ENCODE measurements at places on chromosomes 4 and X.
A peak's percentile ranks its signal among the peaks of the same experiment; 100 is the strongest.

- no peak for DNase-seq
Observed at GRCh38 chrX:370244-370962, 16.3 kb downstream of the PPP2R3B start.

GRCh38 chr4:6453688-6453990, 18.8 kb downstream of the PPP2R2C start:
- no peak for DNase-seq

GRCh38 chr4:38674258-38675144, 10.5 kb downstream of the KLF3 start:
- peak; percentile 12 for DNase-seq

- peak; percentile 47 for DNase-seq
Observed at GRCh38 chr4:8351931-8352367, 82.4 kb downstream of the HTRA3 start.

DNA sequence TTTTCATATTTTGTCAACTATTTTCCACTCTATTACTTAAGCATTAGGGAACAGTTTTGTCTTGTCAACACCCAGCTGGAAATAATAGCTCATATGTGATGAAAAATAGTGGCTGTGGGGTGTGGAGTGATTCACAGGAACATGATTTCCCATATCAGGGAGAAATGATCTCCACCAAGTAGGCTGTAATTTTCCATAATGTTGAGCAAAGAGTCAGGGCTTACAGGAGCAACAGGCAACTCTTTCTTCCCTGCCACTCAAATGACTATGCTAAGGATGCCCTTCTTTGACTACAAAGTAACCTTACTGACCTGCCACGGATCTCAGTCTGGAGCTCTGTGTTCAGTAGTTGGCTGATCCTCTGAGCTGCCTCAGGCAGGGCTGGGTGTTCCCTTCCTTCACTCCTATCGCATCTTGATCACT, 90.0 kb upstream of the GATB start:
- peak; percentile 58 for DNase-seq

GRCh38 chrX:110025395-110025794, 22.5 kb downstream of the TMEM164 start:
- DNase-seq: no peak

DNA sequence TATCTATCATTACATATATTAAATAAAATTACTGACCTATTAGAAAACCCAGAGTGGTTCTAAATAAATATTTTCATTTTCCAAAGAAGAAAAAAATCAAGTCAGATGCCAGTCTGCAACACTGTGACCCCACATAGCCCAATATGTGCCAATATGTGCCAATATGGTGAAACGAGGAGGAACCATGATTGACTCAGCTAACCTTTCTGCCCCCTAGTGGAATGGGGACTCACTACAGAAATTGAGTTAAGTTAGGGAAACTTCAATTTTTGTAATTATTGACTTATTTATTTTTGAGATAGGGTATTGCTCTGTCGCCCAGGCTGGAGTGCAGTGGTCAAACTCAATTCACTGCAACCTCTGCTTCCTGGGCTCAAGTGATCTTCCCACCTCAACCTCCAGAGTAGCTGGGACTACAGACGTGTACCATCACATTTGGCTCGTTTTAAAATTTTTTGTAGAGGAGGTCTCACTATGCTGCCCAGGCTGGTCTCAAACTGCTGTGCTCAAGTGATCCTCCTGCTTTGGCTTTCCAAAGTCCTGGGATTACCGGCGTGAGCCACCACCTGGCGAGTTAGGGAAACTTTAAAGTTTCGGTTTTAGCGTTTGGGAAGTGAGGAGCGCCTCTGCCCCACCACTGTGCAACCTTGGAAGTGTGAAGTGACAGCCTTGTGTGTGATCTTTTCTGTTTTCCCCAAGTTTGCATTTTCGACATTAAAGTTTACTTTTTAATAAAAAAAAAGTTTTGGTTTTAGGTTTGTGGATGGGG, 116.8 kb upstream of the SHISA3 start:
- peak; percentile 51 for DNase-seq

DNA sequence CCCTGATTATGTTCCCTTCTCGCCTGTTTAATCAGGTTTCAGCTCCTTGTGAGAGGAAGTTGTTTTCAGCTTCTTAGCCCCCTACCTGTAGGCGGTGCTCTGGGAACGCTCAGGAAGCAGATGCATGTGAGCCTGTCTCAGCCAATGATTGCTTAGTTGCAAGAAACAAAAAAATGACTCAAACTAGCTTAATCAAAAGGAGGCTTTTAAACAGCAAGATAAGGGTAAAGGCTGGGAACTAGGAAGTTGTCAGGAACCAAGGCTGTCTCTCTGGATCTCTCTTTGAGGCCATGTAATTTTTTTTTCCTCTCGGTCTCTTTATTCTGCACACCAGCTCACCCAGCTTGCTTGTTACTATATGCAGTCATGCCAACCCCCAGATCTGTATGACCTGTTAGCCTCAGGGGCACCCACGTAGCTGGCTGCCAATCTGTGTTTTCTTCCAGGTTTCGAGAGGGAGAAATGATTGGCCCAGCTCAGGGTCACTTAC, 109.1 kb downstream of the PTTG2 start:
- DNase-seq: no peak

- no peak for DNase-seq
Observed at GRCh38 chrX:1093121-1093520, 119.3 kb downstream of the CRLF2 start.

DNA sequence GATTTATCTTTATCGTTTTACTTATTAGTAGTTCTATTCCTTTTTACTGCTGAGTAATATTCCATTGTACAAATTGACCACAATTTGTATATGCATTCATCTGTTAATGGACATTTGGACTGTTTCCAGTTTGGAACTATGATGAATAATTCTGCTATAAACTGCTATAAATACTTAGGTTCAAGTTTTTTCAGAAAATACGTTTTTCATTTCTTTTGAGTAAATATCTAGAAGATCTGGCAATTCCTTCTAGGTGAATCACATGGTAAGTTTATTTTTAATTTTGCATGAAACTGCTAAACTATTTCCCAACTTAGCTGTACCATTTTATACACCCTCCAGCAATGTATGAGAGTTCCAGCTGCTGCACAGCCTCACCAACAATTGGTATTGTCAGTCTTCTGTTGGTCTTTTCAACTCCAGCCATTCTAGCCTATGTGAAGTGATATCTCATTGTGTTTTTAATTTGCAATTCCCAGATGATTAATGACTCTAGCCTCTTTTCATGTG, 22.2 kb downstream of the LIN54 start:
- DNase-seq: peak; percentile 55

GRCh38 chr4:56241500-56241899, 145.8 kb downstream of the AASDH start:
- no peak for DNase-seq

DNA sequence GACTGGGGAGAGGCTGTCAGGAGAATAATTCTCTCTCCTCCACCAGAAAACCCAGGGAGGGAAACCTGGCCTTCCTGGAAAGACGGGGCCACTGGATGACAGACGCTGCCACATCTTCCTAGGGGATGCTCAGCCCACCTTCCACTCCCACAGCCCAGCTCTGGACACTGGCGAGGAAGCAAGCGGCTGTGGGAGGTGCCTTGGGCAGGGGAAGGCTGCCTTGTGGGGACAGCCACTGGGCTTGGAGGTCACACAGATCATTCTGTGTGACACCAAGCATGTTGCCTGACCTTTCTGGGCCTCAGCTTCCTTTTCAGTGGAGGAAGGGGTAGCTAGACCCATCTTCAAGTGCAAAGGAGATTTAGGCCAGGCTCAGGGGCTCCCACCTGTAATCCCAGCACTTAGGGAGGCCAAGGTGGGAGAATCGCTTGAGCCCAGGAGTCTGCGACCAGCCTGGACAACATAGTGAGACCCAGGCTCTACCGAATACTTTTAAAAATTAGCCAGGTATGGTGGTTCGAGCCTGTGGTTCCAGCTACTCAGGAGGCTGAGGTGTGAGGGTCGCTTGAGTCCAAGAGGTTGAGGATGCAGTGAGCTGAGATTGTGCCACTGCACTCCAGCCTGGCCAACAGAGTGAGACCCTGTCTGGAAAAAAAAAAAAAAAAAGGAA, 9.8 kb upstream of the MSX1 start:
- no peak for DNase-seq

- DNase-seq: no peak
Observed at GRCh38 chr4:5865896-5866599, 26.8 kb downstream of the CRMP1 start.

DNA sequence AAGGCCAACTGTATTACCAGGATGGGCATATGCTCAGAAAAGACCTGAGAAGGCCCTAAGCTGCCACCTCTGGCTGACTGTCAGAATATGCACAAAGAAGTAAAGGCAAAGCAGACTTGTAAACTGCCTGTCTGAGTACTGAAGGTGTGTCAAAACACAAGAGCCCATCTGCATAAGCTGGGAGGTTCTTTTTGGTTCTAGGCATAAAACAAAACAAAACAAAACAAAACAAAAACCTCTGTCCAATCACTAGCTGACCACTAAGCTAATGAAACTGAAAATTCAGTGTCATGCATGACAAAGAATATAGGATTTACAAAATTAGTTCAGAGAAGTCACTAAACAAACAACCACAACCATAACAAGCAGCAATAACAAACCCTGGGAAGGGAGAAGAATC, 20.6 kb downstream of the SH3D19 start:
- no peak for DNase-seq

GRCh38 chr4:85955620-85956292, 404.1 kb downstream of the MAPK10 start:
- no peak for DNase-seq

DNA sequence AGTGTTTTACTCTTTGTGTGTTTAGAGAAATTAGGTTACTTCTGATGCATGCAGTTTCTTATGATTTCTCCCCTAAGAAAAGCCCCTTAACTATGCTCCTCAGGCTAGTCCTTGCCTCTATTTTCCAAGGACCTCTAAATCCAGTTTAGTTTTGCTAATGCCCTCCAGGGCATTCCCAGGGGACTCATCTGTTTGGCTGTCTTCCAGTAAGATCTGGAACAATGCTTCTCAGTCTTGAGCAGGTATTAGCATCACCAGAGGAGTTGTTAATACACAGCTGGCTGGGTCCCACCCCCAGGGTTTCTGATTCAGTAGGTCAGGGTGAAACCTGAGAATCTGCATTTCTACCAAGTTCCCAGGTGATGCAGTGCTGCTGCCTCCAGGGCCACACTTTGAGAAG, 56.9 kb downstream of the OTC start:
- DNase-seq: no peak

- peak; percentile 42 for DNase-seq
Observed at GRCh38 chr4:119286377-119287002, 35.4 kb downstream of the FABP2 start.

GRCh38 chrX:115894087-115894486, 276.5 kb upstream of the AGTR2 start:
- DNase-seq: no peak

DNA sequence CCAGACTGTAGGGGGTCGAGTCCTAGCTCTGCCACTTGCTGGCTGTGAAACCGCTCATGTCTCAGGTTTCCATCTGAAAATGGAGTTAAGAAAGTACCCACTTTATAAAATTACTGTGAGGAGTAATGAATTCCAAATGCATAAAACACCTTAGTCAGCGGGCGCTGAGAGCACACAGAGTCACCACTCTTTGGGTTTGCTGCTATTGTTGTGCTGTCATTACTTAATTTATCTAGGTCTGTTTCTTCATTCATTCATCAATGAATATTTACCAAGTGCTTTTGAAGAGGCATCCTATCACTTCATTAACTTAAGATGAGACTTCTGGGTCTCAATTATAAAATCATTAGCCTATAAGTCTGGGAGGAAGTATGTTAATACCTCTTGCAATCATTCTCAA, 317.3 kb downstream of the FBXW7 start:
- no peak for DNase-seq

DNA sequence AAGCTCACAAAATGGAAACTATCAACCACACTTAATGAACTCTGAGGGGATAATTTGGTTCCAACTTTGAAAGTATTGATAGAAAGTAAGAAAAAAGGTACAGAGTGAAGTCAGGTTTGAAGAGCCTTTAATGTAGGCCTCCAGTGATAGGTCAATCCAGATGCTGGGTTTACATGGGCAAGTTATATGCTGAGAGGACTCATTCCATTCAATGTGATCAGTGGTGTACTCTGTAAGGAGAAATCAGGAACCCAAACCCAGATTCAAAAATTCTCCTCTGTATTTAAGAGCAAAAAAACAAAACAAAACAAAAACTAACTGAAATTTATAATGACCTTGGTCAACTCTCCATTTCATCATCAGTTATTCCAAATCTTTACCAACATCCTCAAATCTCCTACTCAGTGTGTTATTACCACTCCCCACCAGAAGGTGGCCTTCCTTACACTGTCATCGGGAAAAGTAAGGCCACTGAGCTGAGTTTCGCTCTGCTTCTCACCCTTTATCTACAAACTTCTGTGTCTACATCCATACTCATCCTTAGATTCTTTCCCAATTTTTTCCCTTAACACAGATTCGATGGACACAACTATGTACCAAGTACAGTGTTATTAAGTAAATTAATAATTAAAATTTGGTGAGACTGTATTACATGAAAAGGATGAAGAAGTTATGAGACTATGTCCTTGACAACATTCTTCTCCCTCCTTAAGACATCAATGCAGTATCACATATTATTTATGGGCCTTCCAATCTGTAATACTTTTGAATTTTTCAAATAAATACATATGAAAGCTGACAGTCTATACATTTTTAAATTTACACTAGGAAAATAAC, 88.3 kb downstream of the ZAR1 start:
- DNase-seq: peak; percentile 74

- no peak for DNase-seq
Observed at GRCh38 chr4:25863347-25863784, 578 bp upstream of the SEL1L3 start.

GRCh38 chr4:186486172-186486571, 69.2 kb downstream of the MTNR1A start:
- DNase-seq: no peak

DNA sequence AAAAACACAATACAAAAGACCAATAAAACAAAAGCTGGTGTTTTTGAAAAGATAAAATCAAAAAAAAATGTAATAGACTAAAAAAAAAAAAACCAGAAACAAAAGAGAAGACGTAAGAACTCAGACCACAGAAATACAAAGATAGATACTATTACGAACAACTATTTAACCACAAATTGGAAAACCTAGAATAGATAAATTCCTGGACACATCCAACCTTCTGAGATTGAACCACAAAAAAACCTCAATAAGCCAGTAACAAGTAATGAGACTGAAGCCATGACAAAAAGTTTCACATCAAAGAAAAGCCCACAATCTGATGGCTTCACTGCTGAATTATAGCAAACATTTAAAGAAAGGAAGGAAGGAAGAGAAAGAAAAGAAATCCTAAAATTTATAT, 16.2 kb downstream of the RCHY1 start:
- no peak for DNase-seq
